ENCODE measurements at places on chromosomes 4 and X.

GRCh38 chr4:56288663-56289062 is 98.6 kb downstream of the AASDH start:
- DNase-seq: no peak

DNA sequence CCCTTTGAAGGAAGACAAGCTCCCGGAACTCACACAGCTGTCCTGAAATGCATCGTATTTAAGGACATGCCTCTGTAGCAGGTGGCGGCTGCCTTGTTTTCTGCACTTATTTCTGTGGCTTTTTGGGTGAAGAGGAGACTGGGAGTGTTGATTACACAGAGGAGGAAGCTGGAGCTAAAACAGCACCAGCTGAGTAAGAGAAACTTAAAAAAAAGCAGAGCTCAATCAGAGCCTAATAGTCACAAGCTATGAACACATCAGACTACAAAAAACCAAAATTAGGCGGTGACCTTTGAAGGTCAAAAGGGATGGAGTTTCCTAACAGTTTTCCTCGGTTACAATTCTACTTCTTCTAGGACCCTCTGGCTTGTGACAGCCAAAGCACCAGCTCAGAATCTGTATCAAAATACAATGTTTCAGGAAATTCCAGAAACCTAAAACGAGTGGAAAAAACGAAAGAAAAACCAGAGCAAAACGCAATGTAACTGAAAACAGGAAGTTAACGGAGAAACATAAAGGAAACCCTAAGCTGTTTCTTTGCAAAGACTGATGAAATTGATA is 13.5 kb downstream of the PRKX start:
- DNase-seq: no peak

DNA sequence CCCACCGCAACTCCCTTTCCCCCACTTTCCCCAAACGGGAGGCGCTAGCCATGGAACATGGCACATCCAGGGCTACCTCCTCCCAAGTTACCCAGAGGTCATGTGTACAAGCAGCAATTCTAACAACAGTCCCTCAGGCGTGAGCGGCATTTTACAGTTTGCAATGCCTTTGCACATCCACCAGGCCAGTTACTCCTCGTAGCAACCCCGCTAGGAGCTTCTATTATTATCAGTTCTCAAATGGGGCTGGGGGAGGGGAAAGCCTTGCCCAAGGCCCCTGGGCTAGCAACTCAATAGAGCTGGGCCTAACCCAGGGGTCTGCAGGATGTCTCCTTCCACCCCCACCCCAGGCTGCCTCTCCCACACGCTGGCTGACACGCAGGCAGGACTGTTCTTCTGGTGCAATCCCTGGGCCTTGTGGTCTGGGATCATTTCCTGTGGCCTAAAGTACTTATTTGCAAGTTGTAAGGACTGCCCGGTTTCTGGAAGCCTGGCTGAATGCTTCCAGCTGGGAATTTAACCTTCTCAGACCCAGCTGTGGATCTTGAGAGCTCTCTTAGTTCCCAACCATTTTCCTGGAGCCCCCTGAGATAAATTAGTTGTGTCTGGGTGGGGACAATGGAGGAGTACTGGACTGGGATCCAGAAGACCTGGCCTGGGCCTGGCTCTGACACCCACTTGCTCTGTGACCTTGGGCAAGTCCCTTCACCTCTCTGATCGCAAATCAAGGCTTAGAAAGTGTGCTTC is 27.7 kb downstream of the PJA1 start:
- no peak for DNase-seq

DNA sequence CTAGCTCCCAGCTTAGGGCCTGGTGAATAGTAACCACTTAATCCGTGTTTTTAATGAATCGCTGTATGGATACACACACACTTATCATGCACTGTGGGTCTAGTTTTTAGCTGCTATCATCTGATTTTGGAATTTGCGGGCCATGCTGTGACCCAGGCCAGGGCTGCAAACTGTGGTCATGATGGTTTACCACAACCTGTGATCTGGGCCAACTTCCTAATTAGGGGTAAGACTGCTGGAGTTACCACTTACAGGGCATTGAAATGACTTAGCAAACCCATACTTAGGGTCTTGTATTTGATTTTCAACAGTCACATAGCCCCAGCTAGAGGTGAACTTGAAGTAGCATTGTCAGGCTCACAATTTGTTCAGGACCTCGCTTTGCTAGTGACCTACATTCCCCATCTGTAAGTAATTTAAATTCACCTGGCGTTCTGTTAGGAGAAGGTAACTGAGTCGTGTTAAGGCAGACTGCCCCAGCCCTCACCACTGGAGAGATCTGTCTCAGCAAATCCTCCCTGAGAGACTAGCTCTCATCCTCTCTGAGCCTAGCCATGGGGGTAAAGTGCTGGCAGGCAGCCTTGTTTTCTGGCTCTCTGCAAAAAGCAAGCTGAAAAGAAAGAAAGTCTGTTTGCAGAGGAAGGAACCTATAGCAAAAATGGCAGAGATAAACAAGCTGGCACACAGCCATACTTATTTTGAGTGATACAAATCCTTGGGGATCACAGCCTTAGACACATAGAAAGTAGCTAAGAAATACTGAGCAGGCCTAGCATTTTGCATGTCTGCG is 33.8 kb upstream of the EGFL6 start:
- DNase-seq: no peak

DNA sequence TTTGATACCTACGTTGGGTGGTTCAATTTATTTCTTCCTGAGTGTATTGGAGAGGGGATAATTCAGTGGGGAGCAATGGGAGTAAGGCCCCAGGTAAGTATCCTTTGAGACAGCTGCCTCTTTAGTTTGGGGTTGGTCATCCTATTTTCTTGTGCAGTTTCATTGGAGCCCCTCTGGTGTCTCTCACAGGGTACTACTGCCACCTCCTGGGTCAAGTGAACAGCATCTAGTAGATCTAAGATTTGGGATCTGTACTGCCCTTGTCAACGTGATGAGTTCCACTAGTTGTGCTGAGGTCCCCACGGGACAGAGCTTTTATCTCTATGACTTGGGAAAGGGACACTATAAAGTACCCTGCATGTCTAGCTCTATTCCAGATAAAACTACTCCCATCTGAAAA is 80.6 kb downstream of the PBDC1 start:
- no peak for DNase-seq

DNA sequence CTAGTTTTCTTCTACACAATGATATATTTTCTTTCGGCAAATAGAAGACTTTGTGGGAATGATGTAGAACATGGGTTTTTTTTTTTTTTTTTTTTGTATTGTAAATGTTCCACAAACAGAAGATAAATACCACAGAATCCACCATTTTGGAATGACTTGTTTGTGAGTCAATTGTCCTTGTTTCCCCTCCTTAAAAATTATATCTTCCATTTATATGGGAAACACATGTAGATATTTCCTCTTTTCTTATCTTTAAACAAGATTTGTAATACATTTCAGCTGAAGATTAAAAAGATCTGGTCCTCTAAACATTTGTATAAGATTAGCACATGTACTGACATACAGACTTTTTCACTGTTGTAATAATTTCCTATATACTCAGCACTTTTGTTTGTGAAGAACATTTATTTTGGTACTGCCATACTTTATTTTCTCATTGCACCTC is 304.6 kb downstream of the SPRY1 start:
- no peak for DNase-seq

GRCh38 chr4:141132709-141133145 is 542 bp downstream of the RNF150 start:
- no peak for DNase-seq

DNA sequence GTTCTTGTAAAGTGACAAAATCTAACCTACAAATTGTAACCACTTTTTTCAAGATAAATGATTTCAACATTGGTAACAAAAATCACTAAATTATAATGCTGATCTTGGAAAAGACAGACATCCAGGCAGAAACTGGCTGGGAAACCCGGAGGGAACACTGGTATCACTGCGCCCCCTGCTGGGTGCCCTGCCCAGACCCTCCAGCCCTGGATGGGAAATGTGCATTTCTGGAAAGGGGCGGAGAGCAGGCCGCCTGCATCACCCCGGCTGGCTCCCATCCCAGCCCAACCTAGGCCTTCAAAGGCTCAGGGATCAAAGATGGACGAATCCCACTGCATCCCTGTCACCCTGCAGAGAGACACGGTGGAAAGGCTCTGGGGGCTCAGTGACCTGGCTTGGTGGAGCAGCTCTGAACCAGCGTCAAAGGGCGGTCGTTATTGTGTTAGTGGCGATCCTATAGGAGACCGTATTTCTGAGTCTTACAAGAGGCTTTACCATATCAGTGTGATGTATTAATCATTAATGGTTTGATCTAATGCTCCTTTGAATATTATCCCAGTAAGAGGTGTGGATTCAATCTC is 37.3 kb downstream of the ACOX3 start:
- DNase-seq: peak; percentile 64

- DNase-seq: no peak
These were observed 166.0 kb downstream of the ARAP2 start for GRCh38 chr4:36078319-36078718.

GRCh38 chr4:180057891-180058671 is 2185.1 kb upstream of the TENM3 start:
- DNase-seq: peak; percentile 55

DNA sequence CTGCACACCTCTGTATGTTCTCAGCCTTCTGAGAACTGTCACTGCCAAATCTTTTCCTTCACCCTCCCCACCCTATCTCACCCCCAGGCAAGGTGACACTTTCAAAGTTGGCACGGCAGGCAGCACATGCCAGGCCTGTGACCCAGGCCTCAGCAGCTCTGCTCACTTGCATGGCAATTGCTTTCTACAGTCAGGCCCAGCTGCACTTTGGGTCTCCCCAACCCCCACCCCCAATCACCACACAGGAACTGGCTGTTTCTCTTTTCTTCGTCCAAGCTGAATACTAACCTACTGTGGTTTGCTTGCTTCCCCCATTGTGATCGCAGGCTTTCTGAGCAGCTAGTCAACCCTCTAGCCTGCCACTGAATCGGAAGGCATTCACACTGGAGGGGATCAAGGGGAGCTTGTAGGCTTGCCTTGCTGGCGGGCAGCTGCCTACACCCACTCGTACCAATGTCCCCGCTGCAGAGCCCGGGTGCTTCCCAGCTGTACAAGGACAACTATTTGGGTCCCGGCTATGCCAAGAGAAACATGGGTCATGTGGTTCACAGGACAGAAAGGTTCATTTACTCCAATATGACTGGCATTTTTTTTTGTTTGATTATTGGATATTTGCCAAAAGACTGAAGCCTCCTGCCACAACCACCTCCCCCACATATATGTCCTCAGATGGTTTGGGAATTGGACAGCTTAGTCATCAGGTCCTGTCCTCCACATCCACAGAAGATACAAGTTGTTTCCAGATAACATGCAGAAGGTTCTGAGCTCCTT is 28.1 kb downstream of the SLC25A43 start:
- DNase-seq: peak; percentile 39

DNA sequence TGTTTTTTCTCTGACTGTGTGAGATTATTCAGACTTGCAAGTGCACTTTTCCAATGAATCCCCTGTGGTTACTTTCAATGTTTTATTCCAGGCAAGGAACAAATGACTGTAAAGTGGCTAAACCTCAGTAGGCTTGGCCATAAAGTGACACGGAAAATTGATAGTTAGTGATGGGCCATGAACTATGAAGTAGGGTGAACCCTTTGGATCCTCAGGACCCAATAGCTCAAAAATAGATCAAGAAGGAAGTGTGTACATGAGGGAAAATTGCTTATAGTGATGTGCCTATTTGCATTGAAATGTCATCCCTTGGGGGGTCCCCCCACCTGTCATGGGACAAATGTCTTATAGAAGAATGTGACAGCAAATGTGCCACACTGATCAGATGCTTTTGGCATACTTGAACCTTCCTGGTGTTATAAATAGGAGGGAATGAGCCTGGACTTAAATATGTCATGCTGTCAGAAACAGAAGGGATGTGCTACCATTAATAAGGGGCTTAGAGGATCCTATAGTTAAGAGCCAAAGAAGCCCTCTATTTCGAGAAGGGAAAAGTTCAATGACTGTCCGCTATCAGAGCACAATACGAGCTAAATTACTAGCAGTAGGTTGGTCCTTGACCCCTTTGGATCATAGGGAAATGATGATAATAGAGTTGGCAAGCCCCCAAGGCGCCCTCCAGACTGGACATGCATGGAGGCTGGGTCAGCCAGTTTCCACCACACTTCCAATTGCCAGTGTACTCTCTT is 30.3 kb downstream of the SLC16A2 start:
- DNase-seq: no peak

- DNase-seq: no peak
These were observed 42.9 kb downstream of the SLC9A7 start for GRCh38 chrX:46715997-46716396.

DNA sequence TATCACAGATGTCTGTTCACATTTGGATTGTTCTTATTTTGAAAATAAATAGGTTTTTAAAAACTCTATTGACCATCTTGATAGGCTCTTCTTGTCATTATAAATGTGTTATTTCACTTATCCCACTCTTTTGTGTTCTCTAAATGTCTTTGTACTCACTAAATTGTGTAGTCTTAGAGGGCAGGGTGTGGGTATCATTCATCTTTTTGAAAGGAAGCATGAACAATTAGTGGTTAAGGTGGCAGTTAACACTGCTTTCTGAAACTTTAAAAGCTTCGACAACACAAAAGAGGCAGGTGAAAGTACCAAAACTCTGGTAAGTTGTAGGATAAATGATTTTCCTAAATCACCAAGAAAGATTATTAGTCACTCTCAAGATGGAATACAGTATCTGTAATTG is 83.2 kb downstream of the IL15 start:
- no peak for DNase-seq

- peak; percentile 31 for DNase-seq
These were observed 8.7 kb downstream of the RIPPLY1 start for GRCh38 chrX:106894392-106894909.

DNA sequence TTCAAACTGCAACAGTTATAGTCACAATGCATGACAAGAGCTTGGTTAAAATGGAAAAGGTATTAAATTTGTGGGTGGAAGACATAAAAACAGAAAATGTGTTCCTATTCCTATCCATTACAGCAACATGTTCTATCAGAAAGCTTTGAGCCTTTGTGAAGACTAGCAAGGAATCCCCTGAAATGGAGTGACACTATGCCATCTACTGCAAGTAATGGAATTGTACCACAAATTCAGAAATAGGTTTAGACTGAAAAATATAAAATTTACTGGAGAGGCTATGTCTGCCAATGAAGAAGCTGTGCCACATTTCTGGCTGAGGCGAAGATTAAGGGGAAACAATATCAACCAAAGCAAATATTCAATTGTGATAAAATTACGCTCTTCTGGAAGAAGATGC is 247.9 kb downstream of the ADAM29 start:
- DNase-seq: no peak

GRCh38 chr4:165630671-165631070 is 242.4 kb upstream of the TLL1 start:
- DNase-seq: no peak

- DNase-seq: no peak
These were observed 199.2 kb downstream of the SHROOM3 start for GRCh38 chr4:76634220-76634619.

- DNase-seq: no peak
These were observed 111.3 kb upstream of the LNX1 start for GRCh38 chr4:53702334-53703266.

GRCh38 chr4:162347156-162347841 is 183.5 kb upstream of the FSTL5 start:
- no peak for DNase-seq

GRCh38 chr4:93743635-93744034 is 84.9 kb upstream of the ATOH1 start:
- DNase-seq: no peak

All from activated naive CD8-positive, alpha-beta T cell treated with anti-CD3 and anti-CD28 coated beads, Interleukin-2, amount 10 ng/mL, durations not matched to agents 7 days and 5 days (primary cell).